H1 (cell line): ENCODE measurements at places on chromosomes 16 and 17.

GRCh38 chr17:63378411-63379375 lies 67.4 kb downstream of the CYB561 start:
- no peaks in the 10 kb centered on the region for H3K27me3 ChIP-seq
- no peaks in the 10 kb centered on the region for H3K36me3 ChIP-seq
- no peak for DNase-seq
- no peaks in the 10 kb centered on the region for H3K4me1 ChIP-seq
- H3K27ac ChIP-seq, result no peak overlapping the region

DNA sequence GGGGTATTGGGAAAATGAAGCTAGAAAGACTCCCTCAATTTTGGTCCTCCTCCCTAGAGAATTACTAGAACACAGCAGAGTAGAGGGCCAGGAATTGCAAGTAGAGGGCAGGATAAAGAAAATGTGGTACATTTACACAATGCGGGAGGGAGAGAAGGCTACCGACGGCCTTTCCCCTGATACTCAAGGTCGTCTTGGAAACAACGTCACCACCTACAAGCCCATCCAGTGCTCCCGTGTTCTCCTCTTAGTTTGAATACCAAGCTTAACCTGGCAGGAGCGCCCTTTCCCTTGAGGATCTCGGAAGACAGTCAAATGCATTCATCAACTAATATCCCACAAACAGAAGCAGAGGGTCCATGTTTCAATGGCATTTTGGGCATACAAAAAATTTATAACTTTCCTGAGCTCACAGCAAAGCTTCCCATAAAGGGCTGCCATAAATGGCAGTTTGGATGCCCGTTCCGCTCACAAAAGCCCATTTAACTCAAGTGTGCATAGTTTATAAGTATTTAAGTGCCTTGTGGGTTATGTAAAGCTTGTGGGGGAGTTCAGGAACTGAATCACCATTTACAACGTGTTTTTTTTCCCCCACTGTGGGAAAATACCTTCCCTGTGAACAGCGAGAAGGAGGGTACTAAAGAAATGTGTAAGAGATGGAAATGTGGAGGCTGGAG lies 414.6 kb downstream of the SLC39A11 start:
- H3K27me3 ChIP-seq, result no peaks in the 10 kb centered on the region
- H3K36me3 ChIP-seq, result no peaks in the 10 kb centered on the region
- no peak overlapping the region for H3K4me3 ChIP-seq
- no peak for DNase-seq

- H3K27me3 ChIP-seq, result no peaks in the 10 kb centered on the region
- no peaks in the 10 kb centered on the region for H3K4me1 ChIP-seq
- no peaks in the 10 kb centered on the region for H3K36me3 ChIP-seq
Measured at GRCh38 chr17:28087743-28088142, 45.3 kb downstream of the NLK start.

GRCh38 chr17:78498848-78499247 lies 78.3 kb downstream of the DNAH17 start:
- DNase-seq, result no peak
- H3K27me3 ChIP-seq, result no peaks in the 10 kb centered on the region; the same call in 1 of the 2 replicates
- peaks cover 11% of the 10 kb centered on the region for H3K4me1 ChIP-seq
- H3K4me3 ChIP-seq, result no peak overlapping the region
- no peaks in the 10 kb centered on the region for H3K36me3 ChIP-seq
- no peak overlapping the region for H3K27ac ChIP-seq

- peak overlapping the region; percentile 14; the same call in 1 of the 2 replicates for H3K27ac ChIP-seq
- H3K36me3 ChIP-seq, result no peaks in the 10 kb centered on the region
- H3K27me3 ChIP-seq, result no peaks in the 10 kb centered on the region
- peaks cover 12% of the 10 kb centered on the region for H3K4me1 ChIP-seq
- no peak for DNase-seq
Measured at GRCh38 chr16:81652798-81653505, 126.1 kb upstream of the PLCG2 start.

DNA sequence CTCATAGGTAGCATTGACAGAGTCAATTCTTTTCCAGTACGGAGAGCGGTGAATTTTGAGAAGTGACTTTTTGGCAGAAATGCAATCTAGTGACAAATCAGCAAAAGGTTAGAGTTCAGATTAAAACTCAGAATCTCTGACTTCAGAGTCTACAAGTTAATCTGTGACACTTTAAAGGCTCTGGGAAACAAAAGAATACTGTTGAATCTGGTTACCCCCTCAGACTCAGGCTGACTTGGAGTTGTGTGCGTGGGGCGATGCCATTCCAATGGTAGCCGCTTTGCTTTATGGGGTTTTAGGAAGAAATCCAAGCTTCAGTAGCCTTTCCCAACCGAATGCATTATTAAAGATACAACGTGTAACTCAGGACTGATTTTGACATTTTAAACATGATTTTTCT lies 118.2 kb downstream of the CDH13 start:
- H3K27me3 ChIP-seq, result no peaks in the 10 kb centered on the region
- no peaks in the 10 kb centered on the region for H3K4me1 ChIP-seq
- H3K27ac ChIP-seq, result no peak overlapping the region
- H3K36me3 ChIP-seq, result no peaks in the 10 kb centered on the region
- no peak overlapping the region for H3K4me3 ChIP-seq
- no peak for DNase-seq

DNA sequence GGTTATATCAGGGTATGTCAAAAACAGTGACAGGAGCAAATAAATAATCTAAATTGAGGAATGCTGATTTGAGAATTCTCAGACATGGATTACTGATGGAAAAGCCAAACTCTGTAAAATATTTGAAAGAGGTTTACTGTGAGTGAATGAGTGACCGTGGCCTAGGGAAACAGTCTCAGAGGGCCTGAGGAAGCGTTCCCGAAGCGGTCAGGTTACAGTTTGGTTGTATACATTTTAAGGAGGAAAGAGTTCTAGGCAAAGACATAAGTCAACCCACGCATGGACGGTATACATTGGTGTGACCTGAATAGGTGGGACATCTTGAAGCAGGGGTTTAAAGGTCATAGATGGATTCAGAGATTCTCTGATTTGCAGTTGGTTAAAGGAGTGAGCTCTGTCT lies 771.7 kb downstream of the KCNJ18 start:
- no peak overlapping the region for H3K27ac ChIP-seq
- DNase-seq, result no peak
- no peaks in the 10 kb centered on the region for H3K4me1 ChIP-seq
- H3K27me3 ChIP-seq, result no peaks in the 10 kb centered on the region

- H3K4me1 ChIP-seq, result peaks cover 3% of the 10 kb centered on the region; the same call in 1 of the 2 replicates
- DNase-seq, result no peak
- peaks cover 11% of the 10 kb centered on the region for H3K36me3 ChIP-seq
- H3K4me3 ChIP-seq, result no peak overlapping the region
Measured at GRCh38 chr17:31536451-31536850, 145.0 kb downstream of the RAB11FIP4 start.

- no peak overlapping the region for H3K27ac ChIP-seq
- no peaks in the 10 kb centered on the region for H3K4me1 ChIP-seq
- no peak for DNase-seq
- H3K4me3 ChIP-seq, result no peak overlapping the region
- H3K27me3 ChIP-seq, result no peaks in the 10 kb centered on the region
Measured at GRCh38 chr16:81796035-81796434, 16.9 kb downstream of the PLCG2 start.

GRCh38 chr17:2450016-2450650 lies 49.3 kb upstream of the MNT start:
- no peaks in the 10 kb centered on the region for H3K27me3 ChIP-seq
- no peak for DNase-seq
- H3K27ac ChIP-seq, result peak overlapping the region; percentile 3; the same call in 1 of the 2 replicates
- H3K4me3 ChIP-seq, result no peak overlapping the region

GRCh38 chr17:16873174-16874035 lies 98.5 kb downstream of the TNFRSF13B start:
- no peaks in the 10 kb centered on the region for H3K27me3 ChIP-seq
- no peak for DNase-seq
- H3K36me3 ChIP-seq, result no peaks in the 10 kb centered on the region
- no peak overlapping the region for H3K27ac ChIP-seq
- no peaks in the 10 kb centered on the region for H3K4me1 ChIP-seq

GRCh38 chr16:80585764-80586163 lies 45.0 kb downstream of the DYNLRB2 start:
- H3K36me3 ChIP-seq, result no peaks in the 10 kb centered on the region
- no peak overlapping the region for H3K4me3 ChIP-seq
- no peak overlapping the region for H3K27ac ChIP-seq

DNA sequence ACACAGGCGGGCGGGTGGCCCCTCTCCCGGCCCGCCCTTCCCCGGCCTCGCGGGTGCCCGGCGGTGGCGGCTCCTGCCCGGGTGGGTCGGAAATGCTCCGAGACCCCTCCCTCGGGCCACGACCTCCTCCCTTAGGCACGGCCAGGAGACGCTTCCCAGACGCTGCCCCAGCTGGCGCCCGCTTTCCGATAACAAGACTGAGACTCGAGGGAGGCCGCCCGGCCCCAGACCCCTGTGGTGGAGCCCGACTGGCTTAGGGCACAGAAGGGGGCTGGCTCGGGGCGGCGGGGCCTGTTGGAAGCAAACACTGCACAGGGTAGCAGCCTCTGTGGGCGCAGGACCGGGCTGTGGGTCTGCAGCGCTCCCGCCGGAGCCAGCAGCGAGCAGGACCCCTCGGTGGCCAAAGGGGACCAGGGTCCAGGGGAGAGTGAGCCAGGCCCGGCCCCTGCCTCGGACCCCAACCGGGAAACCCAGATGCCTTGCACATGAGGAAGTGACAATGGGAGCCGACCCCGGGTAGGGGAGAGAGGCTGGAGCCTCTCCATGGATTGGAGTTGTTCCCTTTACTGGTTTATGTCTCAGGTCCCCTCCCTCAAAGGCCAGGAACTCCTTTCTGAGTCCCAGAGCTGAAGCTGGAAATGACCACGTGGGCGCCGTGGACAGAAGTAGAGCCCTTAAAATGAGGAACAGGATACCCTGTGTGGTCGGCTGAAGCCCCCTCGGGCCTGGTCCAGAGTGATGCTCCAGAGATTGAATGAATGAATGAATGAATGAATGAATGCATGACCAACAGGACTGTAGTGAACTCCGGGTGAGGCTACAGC lies 19.8 kb upstream of the ADCY7 start:
- no peak overlapping the region for H3K27ac ChIP-seq
- no peaks in the 10 kb centered on the region for H3K36me3 ChIP-seq
- peaks cover 8% of the 10 kb centered on the region for H3K27me3 ChIP-seq

- DNase-seq, result no peak
- H3K4me3 ChIP-seq, result peak overlapping the region; percentile 85
- H3K27ac ChIP-seq, result no peak overlapping the region
- H3K27me3 ChIP-seq, result no peaks in the 10 kb centered on the region
Measured at GRCh38 chr17:2391597-2392251, 9.1 kb downstream of the MNT start.

- no peaks in the 10 kb centered on the region for H3K36me3 ChIP-seq
- no peaks in the 10 kb centered on the region for H3K4me1 ChIP-seq
- no peak for DNase-seq
- no peaks in the 10 kb centered on the region for H3K27me3 ChIP-seq
- no peak overlapping the region for H3K27ac ChIP-seq
Measured at GRCh38 chr16:11621539-11621919, 34.8 kb upstream of the LITAF start.

- peaks cover 4% of the 10 kb centered on the region; the same call in 1 of the 2 replicates for H3K27me3 ChIP-seq
- DNase-seq, result no peak
- H3K4me1 ChIP-seq, result peaks cover 4% of the 10 kb centered on the region
- no peak overlapping the region for H3K27ac ChIP-seq
Measured at GRCh38 chr17:73706428-73706827, 62.2 kb upstream of the SDK2 start.

GRCh38 chr17:50029185-50029584 lies 26.7 kb upstream of the ITGA3 start:
- H3K27me3 ChIP-seq, result no peaks in the 10 kb centered on the region
- no peak for DNase-seq
- H3K27ac ChIP-seq, result no peak overlapping the region
- H3K4me3 ChIP-seq, result no peak overlapping the region
- H3K4me1 ChIP-seq, result peaks cover 18% of the 10 kb centered on the region

GRCh38 chr17:63443053-63443452 lies 3.1 kb downstream of the CYB561 start:
- no peak for DNase-seq
- H3K4me1 ChIP-seq, result peaks cover 10% of the 10 kb centered on the region
- H3K27me3 ChIP-seq, result peaks cover 10% of the 10 kb centered on the region; the same call in 1 of the 2 replicates
- H3K36me3 ChIP-seq, result no peaks in the 10 kb centered on the region
- H3K27ac ChIP-seq, result no peak overlapping the region

DNA sequence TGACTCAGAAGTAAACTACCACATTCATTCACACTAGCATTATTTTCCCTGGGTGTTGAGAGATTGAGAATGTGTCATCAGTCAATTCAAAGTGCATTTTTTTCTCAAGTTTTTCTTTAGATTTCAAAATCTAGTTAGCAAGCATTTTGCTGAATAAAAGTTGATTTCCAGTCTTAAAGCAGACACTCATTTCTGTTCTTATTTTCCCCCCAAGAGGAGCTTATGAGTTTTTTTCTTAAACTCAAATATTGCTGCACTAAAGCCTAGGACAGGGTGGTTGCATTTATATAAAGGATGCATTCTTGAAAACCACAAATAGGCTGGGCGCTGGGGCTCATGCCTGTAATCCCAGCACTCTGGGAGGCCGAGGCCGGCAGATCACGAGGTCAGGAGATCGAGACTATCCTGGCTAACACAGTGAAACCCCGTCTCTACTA lies 15.3 kb downstream of the CDH3 start:
- no peak for DNase-seq
- no peak overlapping the region for H3K4me3 ChIP-seq
- H3K36me3 ChIP-seq, result peaks cover 10% of the 10 kb centered on the region
- H3K27ac ChIP-seq, result no peak overlapping the region
- peaks cover 6% of the 10 kb centered on the region; the same call in 1 of the 2 replicates for H3K4me1 ChIP-seq
- H3K27me3 ChIP-seq, result no peaks in the 10 kb centered on the region

DNA sequence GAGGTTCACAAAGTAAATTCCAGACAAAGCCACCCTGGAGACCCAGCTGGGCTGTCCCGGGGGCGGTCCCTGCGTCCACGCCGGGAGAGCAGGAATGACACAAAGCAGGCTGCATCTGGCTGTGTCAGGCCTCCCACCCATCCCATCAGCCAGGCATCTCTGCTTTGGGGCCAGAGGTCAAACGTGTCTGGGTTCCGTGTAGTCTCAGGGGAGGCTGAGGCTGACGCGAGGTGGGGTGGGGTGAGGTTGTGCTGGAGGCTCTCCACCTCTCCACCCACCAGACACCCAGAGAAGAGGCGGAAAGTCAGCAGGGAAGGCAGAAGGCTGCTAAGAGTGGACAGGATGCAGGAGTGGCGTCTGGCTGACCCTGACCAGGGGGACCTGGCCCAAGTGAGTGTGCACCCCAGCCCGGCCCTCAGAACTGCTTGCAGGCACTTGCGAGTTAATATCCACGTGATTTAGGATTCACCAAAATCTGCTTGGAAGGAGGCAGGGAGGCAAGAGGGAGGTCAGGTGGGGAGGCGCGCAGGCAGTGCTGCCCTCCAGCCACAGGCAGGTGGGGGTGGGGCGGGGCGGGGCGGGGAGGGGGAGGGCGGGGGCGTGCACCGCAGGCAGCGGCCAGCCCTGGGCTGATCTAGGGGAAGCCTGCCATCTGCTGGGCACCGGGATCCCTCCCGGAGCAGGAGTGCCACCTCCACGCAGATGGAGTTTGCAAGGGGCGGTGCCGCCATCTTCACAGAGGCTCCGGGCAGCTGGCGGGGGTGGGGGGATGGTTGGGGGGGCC lies 44.3 kb downstream of the TBC1D16 start:
- H3K36me3 ChIP-seq, result no peaks in the 10 kb centered on the region
- H3K4me1 ChIP-seq, result peaks cover 15% of the 10 kb centered on the region
- H3K27ac ChIP-seq, result peak overlapping the region; percentile 53; the same call in 1 of the 2 replicates
- H3K4me3 ChIP-seq, result no peak overlapping the region
- DNase-seq, result peak; percentile 44
- peaks cover 2% of the 10 kb centered on the region; the same call in 1 of the 2 replicates for H3K27me3 ChIP-seq

GRCh38 chr16:23132775-23133463 lies 16.3 kb downstream of the USP31 start:
- no peaks in the 10 kb centered on the region for H3K27me3 ChIP-seq
- H3K36me3 ChIP-seq, result no peaks in the 10 kb centered on the region
- H3K27ac ChIP-seq, result no peak overlapping the region
- H3K4me3 ChIP-seq, result no peak overlapping the region
- DNase-seq, result no peak
- H3K4me1 ChIP-seq, result peaks cover 11% of the 10 kb centered on the region
